ENCODE measurements at places on chromosomes 6 and 20.

DNA sequence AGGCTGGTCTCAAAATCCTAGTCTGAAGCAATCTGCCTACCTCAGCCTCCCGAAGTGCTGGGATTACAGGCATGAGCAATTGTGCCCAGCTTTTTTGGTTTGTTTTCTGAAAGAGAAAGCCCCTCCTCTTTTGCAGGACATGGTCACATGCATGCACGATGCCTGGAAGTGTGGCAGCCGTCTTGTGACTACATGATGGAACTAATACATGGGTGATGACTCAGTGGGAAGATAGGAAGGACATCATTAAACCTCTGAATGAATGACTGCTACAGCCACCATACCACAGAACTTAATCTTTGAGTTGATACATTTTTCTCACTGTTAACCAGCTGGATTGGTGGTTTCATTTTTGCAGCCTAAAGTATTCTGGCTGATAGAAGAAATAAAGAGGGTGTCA is 13.4 kb upstream of the CTNNBL1 start:
- DNase-seq = no peak

- no peak for DNase-seq
Observed at GRCh38 chr6:90722648-90723047, 135.8 kb upstream of the MAP3K7 start.

DNA sequence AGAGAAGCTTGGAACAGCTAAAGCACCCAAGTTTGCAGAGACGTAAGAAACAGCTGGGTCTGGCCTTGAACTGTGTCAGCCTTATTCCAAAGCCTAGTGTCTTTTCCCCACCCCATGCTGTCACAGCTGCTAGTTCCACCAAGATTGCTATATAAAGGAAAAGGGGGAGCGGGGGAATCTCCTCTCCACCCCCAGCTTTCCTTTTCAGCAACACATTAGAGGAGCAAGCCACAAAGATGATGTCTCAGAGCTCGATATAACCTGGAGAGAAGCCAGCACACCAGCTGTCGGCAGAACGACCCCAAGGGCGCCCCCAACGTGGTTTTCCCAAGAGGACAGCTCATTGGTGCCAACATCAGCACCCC is 36.5 kb downstream of the ATP9A start:
- DNase-seq = no peak

GRCh38 chr6:16741112-16742016 is 19.9 kb downstream of the ATXN1 start:
- peak; percentile 47 for DNase-seq

GRCh38 chr20:17836303-17836861 is 132.2 kb downstream of the SNX5 start:
- no peak for DNase-seq

GRCh38 chr6:116286773-116287358 is 7.1 kb upstream of the TSPYL1 start:
- DNase-seq = no peak

GRCh38 chr6:36615018-36615761 is 21.0 kb downstream of the SRSF3 start:
- DNase-seq = peak; percentile 52

DNA sequence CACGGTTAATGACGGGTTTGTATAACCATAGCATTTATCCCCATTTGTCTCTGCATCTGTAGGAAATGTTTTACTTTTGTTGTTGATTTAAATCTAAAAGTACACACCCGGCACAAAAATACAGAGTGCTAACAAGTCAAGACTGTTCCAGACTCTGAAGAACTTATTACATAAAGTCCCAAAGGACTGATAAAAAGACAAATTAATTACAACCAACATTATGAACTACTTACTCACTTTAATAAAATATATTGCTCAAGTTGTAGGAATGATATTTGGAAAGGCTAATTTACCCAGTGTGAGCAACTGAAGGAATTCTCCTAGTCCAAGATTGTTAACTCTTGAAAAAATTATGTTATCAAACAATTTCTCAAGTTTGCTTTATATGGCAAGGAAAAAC is 115.6 kb downstream of the KIF13A start:
- no peak for DNase-seq

- DNase-seq = no peak
Observed at GRCh38 chr20:45970646-45971424, 1.2 kb downstream of the ZNF335 start.

GRCh38 chr6:110277100-110277665 is 81.0 kb downstream of the METTL24 start:
- no peak for DNase-seq

- DNase-seq = peak; percentile 26
Observed at GRCh38 chr6:155126727-155127439, 131.8 kb downstream of the TIAM2 start.

- peak; percentile 38 for DNase-seq
Observed at GRCh38 chr20:16803965-16804792, 56.0 kb downstream of the OTOR start.

- DNase-seq = peak; percentile 15
Observed at GRCh38 chr20:35144694-35145093, 2.4 kb downstream of the EDEM2 start.

- peak; percentile 4 for DNase-seq
Observed at GRCh38 chr20:17895641-17896171, 72.9 kb downstream of the SNX5 start.

GRCh38 chr6:45297320-45297719 is 30.8 kb upstream of the RUNX2 start:
- DNase-seq = no peak

DNA sequence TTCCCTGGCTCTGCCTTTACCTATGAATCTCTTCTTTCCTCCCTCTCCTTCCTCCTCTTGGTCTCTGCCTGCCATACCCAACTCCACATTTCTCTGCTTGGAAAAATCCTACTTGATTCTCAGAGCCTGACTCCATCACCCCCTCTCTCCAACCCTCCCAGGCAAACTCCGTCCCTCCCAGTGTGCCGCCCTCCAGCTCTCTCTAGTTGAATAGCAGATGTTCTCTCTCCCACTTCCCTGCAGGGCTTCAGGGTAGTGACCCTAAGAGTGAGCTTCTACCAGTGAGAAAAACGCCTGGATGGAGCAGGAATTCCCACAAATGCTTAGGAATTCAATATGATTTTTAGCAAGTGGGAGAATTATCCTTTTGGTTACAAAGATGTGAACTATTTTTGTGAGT is 141.6 kb downstream of the MTHFD1L start:
- DNase-seq = no peak

GRCh38 chr6:4399656-4400055 is 264.3 kb upstream of the ECI2 start:
- no peak for DNase-seq

GRCh38 chr6:29755295-29755871 is 32.1 kb downstream of the HLA-F start:
- no peak for DNase-seq

DNA sequence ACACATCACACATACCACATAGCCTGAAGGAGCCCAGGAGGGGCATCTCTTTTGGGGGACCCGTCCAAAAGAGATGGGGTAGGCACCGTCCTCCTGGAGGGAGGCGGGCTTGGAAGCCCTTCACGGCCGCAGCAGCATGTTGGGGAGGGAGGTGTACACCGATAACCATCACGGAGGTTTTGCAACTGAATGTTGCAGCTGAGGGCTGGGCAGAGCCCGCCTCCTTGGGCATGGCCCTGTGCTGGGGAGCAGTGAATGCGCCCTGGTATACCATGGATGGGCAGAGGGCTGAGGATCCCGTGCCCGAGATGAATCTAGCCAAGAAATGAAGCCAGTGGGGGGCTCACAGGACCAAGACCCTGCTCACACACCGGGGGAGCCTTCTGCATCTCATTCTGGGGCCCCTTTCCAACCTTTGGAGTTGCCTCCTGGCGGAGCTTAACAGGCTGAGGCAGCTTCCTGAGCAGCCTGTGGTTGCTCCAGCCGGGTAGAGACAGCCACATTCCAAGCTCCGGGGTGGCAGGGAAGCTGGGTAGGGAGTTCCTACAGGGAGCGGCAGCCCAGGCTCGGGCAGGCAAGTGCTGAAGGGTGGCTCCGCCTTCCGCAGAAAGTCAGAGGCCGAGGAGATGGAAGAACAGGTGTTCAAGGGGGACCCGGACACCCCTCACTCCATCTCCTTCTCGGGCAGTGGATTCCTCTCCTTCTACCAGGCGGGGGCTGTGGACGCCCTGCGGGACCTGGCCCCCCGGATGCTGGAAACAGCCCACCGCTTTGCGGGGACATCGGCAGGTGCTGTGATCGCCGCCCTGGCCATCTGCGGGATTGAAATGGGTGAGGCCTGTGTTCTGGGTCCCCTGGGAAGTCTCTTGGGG is at the start of gene PNPLA1:
Gene PNPLA1 (plus strand): TSS at position 227 of the 872 bp plus-strand sequence. CDS start 400 bp downstream, at position 627.
- DNase-seq = no peak

DNA sequence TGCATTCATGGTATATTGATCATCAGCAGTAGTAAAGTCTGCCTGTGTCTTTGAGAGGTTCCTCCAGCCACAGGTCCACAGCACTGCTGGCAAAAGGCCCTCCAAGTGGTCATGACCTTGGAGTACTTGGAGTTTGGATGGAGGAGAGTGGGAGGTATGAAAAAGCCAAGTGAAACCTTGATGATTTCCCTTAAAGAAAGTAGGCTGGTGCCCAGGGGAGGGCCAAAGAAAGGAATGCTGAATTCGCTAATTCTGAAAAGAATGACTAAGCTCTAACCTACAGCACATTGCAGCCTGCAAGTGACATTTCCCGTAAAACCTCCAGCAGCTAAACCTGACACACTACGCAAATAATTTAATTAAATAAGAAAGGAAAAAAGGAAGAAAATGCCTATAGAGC is 223.4 kb upstream of the TAB2 start:
- peak; percentile 55 for DNase-seq

- DNase-seq = no peak
Observed at GRCh38 chr6:43497129-43497396, 13.1 kb downstream of the LRRC73 start.

DNA sequence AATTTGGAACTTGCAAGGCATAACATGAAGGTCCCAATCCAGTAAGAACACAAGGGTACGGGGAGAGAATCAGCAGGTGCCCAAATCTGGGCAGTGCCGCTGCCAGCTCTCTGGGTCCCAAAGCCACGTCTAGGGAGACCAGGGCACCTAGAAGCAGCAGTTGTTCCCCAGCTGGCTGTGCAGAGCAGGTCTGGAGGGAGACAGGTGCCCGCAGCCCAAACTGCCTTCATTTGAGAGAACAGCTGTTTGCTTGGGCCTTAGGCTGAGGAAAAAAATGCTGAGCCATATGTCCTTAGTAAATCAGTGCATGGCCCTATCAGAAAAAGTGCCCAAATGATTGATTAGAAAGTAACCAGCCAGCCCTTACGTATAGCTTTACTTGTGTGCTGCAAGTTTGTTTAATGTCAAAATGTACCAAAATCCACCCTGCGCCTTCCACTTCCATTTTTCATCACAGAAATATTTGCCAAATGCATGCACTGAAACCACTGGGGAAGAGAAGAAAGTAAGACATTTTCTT is 9.1 kb upstream of the PRELID3B start:
- no peak for DNase-seq

DNA sequence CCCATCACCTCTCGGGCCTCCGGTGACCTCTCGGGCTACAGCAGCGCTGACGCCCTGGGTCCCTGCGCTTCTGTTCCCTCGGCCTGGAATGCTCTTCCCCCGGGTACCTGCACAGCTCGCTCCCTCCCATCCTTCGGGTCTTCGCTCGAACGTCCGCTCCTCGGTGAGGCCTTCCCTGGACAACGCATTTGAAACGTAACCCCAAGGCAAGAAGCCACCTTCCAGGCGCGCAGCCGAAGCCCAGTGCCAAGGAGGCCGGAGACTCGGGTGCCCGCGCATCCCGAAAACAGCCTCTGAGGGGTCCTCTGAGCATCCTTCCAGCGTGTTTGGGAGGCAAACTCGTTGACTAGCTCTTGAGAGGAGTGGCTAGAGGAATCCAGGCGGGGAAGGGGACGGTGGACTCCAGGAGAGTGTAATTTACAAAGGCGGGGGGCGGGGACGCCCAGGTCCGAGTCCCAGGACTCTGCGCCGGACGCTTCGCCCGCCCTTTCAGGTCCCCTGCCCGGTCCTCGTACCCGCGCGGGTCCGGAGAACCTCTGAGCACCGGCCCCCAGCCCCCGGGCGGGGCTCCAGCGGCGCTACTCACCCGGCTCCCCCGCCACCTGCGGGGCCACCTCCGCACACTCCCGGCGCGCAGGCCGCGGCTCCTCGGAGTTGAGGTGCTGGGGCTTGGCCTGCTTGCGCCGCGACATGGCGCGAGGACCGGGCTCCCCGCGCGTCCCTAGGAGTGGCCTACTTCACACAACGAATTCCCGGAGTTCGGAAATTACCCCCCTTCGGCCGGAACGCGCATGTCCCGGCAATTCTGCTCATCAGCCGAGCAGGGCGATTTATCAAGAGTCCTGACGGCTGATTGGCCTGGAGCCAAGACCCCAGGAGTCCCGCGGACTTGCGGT is 86.8 kb downstream of the ZFP64 start:
- DNase-seq = no peak

DNA sequence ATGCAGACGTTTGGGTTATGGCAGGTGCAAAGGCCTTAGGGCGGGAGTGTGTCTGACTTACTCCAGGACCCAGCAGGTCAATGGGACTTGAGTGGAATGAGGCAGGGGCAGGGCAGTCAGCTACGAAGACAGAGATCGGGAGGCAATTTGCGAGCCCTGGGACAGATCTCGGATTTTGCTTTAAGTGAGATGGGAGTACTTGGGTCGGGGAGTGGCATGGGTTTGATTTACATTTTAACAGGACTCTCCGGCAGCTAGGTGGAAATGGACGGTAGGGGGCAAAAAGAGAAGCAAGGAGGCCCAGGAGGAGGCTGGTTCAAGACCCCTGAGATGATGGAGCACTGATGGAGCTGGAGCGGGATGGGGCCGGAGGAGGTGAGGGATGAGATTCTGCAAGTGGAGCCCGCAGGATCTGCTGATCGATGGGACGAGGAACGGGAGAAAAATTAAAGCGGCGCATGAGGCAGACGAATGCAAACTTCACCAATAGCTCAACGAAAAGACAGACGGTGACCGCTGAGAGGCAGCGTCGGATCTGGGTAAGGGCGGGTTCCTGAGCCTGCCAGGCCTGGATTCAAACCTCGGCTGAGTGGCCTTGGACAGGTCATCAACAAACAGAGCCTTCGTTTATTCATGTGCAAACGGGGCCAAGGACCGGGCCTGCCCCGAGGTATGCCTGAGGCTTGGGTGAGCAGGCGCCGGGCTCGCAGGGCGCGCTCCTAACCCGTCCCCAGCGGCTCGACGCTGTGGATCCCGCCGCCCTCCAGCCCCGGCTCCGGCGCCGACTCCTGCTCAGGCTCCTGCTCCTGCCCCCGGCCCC is 756 bp upstream of the RBCK1 start:
- peak; percentile 51 for DNase-seq

DNA sequence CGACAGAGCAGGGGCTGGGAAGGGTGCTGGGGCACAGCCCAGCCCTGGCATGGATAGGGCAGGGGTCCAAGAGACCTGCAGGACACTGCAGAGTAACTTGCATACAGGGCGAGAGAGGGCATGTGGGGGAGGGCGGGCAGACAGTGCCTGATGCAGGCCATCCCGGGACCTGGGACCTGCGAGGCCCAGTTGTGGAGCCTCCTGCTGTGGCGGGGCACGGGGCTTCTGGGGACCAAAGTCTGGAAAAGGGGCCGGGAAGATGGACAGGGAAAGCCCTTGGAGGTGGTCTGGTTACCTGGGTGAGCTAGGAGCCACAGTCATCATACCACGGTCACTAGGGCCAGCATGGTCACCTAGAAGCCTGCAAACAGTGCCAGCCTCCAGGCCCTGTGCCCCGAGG is 412 bp upstream of the TUBB1 start:
- DNase-seq = no peak

Measured in CD4-positive, alpha-beta T cell treated with Interleukin-2 at 100 ng/mL for 4 hours (primary cell).